ENCODE measurements at places on chromosomes 1 and 21.

DNA sequence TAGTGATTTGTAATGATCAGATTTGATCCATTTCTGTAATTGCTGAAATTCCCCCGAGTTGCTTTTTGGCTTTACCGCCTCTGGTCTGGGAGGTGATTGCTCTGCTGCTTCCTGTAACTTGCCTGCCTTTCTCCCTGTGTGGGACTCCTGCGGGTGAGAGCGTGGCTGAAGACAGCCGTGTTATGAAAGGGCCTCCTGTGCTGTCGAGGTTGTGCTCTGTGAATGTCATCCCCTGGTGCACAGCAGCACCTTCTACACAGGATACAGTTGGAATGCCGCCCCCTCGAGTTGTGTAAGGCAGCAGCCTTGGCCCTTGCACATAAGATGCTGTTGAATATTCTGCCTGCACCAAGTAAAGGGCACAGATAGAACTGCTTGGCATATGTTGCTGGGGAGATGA lies 5.9 kb downstream of the SOD1 start:
- DNase-seq = no peak

- no peak for DNase-seq
Measured at GRCh38 chr1:205666372-205667166, 13.7 kb downstream of the SLC45A3 start.

DNA sequence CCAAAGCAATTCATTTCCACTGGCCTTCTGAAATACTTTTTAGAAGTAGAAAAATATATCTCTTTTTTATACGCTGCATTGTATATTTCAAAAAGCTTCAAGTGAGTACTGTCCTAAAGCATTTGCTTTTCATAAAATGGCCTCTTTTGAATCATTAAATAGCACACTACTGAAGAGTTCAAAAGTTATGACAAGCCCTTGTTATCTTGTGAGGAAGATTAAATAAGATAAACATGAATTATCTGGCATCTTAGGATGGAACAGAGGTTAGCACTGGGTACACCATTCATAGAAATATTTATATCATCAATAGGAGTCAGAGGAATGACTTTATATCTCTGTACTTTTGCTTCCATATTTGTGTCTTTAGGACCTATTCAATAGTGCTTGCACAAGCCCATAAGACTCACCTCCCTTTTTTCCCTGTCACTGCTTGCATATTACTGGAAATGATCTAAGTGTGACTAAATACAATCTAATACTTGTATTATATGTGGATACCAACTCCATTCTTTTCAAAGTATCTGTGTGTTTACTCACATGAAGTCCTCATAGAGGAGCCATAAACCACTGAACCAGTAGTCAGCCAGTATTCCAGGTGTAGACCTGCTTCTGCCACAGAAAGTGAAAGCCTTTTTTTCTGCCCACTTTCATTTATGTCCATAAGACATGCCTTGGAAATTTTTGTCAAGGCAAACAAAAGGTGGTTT lies 274.2 kb upstream of the C1orf105 start:
- peak; percentile 32 for DNase-seq

DNA sequence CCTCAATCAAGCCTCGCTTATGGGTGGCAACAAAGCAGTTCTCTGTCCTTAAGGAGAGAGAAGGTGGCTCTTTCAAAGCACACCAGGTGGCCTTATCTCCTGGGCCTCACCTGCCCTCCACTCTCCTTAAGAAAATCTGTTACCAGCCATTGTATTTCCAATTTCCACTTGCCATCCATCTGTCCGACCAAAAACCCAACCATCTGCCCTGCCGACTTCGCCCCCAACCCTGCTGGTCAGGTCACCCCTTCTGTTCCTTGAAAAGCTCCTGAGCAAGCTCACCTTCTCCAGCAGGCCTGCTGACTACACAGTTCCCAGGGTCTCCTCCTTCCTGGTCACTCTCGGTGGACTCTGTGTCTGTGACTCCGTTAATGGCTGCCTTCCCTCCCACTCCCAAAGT lies 619 bp upstream of the IGFN1 start:
- no peak for DNase-seq

DNA sequence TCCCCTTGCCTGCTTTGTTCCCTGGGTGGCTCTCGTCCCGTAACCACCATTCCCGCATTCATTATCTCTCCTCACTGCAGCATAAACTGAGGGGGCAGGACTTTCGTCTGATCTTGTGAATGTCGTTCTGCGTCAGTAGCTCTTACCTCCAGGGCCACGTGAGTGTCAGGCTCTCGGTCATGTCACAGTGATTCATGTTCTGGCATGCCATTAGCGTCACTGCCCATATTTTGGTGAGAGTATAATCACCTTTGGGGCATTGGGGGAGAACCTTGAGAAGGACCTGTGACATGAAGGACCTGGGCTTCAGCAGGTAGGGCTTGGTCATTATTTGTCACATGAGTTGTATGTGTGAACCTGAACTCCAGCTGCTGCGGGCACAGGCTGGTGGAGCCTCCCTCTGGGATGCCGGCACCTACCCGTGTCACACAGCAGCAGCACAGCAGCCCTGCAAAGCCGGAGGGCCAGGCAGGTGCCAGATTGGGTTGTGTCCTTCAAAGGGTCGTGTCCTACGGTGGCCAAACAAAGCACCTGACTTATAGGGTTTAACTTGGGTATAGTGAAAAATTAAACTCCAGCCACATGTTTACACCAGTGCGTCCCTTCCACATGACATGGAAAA lies 68.5 kb downstream of the BACE2 start:
- DNase-seq = no peak

GRCh38 chr1:39545531-39545930 lies 31.1 kb downstream of the PABPC4 start:
- no peak for DNase-seq

DNA sequence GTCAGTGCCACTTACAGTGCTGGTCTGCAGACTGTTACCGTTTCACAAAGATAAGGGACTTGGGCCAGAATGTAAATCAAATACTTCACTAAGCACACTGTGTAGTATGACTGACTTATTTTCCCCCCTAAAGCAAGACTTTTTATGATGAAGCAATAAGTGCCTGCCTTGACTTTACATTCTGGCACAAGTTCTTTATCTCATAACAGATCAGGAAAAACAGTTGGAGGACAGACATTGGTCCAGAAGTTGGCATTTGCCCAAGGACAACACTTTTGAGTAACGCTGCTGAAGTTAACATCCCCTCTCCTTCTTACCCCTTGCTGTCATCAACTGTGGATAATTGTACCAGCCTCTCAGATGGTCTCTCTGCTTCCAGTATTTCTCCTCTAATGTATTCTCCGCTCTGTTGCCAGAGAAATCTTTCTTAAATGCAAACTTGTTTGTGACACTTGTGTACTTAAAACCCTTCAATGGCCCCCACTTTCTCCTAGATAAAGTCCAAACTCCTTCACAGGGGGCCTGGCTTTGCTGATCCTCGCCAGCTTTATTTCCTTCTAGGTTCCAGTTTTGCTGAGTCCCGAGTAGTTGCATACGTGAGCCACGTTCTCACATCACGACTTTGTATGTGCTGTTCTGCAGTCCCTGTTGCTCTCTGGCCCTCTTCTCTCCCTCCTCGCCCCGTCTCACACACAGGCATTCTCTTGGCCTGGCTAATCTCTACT lies 45.7 kb downstream of the S1PR1 start:
- DNase-seq = no peak

DNA sequence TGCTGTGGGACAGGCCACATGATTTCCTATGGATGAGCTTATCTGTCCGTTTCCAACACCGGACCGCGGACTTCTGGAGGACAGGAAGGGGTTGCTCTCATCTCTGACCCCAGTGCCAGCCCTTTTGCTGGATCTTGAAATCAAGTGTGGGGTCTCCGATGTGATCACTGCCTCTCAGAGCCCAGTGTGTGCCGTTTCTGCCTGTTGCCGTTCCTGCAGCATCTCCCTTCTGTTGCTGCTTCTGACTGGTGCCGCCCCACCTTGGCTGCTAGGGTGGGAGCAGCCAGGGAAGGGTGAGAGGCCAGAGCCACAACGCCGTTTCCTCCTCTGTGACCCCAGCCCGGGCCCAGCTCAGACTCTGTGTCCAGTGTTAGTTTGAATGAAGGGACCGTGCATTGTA lies 67.3 kb upstream of the WNT4 start:
- no peak for DNase-seq

- DNase-seq = no peak
Measured at GRCh38 chr1:218348628-218349071, 3.5 kb downstream of the TGFB2 start.

DNA sequence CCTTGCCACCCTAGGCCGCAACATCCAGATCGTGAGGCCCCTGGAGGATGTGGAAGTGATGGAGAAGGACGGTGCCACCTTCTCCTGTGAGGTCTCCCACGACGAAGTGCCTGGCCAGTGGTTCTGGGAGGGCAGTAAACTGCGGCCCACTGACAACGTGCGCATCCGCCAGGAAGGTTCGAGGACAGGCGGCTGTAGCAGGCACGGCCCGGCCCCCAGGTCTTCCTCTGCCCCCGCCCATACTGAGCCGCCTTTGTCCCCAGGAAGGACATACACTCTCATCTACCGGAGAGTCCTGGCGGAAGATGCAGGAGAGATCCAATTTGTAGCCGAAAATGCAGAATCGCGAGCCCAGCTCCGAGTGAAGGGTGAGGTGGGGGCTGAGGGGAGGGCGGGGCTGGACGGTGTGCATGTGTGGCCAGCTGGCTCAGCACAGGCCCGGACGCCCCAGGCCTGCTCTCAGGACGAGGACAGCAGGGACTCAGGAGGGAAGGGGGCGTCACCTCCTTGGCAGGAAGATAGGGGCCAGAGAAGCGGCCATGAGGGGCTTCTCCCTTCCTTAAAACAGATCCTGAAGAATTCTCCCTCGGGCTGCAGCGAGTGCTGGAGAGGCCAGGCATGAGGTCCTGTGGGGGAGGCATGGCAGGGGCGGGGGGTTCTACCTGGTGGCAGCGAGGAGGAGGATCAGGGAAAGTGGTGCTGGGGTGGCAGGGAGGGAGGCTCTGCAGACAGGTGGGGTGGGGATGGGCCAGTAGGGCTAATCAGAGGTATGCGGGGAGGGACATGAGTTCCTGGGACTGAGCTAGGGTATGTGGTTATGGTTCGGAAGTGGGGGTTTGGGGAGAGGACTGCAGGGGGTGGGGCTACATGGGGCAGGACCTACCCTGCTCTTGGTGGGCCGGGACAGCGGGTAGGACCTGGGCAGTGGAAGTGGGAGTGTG lies 69.9 kb downstream of the OBSCN start:
- no peak for DNase-seq

- no peak for DNase-seq
Measured at GRCh38 chr1:2019571-2020309, 595 bp downstream of the GABRD start.

GRCh38 chr1:29658688-29659087 lies 422.4 kb downstream of the PTPRU start:
- no peak for DNase-seq

DNA sequence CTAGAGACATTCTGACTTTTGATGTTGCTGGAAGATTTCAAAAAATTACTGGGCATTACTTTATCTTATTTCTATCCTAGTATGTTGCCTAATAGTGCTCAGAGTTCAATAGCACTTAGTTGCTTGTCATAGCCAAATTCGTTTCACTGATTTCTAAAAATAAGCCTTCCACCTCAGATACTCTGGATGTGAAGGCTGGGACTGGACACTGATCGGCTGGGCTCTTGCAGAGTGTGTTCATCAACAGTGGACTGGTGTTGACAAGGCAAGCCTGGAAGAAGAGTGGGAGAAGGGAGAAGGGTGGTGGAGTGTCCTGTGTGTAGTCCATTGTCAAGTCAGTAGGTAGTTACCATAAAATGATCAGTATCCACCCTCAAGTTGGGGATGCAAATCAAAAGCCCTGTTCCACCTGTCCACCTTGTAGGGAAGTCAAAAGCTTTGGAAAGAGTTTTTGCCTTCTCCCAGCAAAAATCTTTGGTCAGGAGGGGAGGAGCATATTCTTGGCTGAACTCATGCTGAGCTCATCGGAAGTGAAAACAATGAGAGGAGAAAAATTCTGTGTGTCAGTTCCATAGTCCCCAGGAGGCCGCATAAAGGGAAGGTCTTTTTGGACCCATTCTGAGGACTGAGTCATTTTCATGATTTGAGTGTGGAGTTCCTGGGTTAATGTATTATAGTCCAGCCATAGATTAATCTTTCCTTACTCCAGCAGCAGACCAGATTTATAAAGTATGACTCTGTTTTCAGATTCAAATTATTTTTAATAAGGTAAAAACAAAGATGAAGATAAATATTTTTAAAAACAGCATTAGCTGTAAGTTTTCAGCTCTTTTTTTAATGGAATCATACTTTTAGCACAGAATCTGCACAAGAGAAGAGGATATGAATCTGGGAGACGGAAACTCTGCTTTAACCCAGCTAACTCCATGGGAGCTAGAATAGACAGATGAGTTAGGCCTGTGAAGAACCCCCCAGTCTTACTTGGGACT lies 99.5 kb upstream of the BMP8A start:
- DNase-seq = peak; percentile 95

GRCh38 chr1:213135572-213135971 lies 84.5 kb downstream of the RPS6KC1 start:
- DNase-seq = no peak

GRCh38 chr1:10170239-10170574 lies 40.2 kb upstream of the KIF1B start:
- no peak for DNase-seq

DNA sequence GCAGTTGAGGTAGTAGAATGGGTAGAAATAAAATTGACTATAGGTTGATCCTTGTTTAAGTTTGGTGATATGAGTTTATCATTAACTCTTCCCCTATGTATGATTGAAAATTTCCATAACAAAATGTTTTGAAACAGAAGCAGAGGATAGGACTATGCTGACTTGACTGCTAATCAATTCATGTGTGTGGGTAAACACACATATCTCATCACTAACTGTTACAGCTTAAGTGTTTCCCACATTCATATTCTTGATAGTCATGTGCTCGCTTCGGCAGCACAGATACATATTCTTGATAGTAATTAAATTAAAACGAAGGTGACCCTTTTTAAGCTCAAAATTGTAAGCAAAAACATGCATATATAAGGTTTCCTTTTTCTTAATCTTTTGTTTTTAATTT lies 68.2 kb upstream of the SAMSN1 start:
- no peak for DNase-seq

DNA sequence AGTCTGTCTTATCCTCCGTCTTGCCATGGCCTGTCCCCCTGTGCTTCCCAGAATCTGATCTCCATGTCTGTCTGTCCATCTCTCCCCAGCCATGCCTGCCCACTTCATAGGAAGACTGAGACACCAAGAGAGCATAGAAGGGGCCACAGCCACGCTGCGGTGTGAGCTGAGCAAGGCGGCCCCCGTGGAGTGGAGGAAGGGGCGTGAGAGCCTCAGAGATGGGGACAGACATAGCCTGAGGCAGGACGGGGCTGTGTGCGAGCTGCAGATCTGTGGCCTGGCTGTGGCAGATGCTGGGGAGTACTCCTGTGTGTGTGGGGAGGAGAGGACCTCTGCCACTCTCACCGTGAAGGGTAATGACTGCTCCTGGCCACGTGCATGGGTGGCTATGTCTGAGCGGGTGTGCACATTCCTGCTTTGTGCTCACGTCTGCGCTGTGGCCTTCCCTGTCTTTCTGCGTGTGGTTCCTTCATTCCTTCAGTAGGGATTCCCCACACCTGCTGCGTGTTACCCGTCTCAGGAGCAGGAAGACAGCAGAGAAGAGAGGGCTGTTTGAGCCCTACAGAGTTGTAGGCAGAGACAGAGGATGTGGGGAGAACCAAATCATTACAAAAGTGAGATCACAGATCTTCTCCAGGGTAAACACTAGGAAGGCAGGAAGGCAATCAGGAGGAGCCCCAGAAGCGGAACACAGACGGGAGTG lies 80.8 kb downstream of the OBSCN start:
- no peak for DNase-seq

Data from RKO (cell line).